ENCODE measurements at places on chromosomes 11 and 22.

- DNase-seq = no peak
Observed at GRCh38 chr11:129298988-129299387, 76.7 kb upstream of the BARX2 start.

- no peak for DNase-seq
Observed at GRCh38 chr22:16932577-16932976, 75.4 kb downstream of the GAB4 start.

DNA sequence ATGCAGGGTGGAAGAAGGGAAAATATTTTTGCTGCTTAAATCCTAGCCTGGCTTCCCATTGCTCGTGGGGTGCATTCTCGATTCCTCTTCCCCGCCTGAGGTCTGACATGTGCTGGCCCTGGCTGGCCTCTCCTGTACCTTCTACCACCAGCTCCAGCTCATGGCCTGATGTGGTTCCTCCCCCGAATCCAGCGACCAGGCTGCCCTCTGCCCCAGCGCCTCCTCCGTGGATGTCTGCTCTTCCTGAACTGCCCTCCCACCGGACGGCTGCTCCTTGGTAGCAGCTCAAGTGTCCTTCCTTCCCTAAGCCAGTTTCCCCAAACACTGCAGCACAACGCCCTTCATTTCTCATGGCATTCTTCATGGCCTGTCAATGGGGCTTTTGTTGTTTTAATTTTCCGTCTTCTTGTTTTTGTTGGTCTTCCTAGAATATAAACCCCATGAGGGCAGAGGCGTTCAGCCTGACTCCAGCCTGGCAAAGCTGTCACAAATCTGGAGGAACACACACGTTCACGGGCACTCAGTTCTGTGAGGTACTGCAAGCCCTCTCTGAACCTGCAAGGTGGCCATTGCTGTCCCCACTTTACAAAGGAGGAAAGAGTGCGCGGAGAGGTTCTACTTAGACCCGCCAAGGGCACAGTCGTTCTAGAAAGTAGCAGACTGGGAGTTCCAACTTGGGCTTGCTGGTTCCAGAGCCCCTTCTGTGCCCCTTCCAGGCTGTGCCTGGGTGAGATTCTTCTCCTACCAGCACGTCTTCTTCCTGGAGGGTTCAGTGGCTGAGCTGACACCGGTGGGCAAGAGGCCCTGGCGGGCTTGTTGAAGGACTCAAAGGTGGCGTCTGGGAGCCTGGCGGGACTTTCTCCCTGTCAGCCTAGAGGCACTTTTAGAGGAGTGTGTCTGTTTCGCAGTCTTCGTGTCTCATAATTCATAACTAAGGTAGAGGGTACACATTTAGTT lies 953 bp upstream of the LRP5 start:
- no peak for DNase-seq

DNA sequence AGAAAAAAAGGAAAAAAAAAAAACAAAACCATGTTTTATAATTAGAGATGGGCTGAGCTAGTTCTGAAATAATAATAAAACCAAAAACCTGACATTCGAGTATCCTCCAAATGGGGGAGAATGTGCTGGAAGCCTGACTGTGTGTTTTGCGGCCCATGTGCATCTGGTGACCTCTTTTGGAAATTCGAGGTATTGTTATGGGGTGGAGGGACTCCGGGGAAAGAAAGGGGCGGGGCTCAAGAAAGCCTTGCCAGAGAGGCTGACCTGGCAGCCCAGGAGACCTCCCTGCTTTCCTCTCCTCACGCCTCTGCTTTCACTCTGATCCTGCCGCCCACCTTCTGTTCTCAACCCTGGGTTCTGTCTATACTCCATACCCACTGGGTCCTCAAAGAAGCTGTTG lies 72.9 kb downstream of the CTTN start:
- peak; percentile 74 for DNase-seq

DNA sequence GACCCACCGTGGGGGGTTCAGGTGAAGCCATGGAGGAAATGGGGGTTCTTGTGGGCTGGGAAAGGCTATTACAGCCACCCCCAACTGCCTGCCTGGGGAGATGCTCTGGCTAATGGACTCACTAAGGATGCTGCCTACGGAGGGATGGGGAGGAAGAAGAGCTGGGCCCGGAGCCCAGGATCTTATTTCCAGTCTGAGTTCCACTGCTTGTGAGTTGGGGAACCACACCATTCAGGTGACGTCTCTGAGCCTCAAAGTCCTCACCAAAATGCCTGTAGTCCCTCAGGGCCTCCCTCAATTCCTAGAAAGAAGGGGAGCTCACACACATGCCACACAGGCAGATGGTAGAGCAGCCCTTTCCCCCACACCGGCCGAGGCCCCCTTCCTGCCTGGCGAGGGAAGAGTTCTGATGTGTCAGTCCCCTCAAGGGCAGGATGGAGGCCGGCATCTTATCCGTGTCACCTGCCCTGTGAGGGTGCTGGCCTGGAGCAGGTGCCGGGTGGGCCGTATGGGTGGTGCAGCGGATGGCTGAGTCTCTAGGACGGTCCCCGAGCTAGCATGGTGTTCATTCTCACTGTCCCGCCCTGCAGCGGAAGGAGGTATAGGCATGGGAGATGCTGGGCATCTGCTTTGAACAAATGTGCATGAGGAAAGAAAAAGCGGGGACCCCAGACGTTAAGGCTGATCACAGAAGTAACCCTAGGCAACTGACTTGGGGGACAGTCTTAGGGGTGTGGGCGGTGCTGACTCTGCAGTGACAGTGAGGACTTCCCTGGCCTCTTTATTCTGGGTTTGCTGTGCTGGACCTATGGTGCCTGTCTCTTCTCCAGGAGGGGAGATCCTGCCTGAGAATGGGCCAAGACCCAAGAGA lies 15.7 kb downstream of the MRGPRF start:
- no peak for DNase-seq

DNA sequence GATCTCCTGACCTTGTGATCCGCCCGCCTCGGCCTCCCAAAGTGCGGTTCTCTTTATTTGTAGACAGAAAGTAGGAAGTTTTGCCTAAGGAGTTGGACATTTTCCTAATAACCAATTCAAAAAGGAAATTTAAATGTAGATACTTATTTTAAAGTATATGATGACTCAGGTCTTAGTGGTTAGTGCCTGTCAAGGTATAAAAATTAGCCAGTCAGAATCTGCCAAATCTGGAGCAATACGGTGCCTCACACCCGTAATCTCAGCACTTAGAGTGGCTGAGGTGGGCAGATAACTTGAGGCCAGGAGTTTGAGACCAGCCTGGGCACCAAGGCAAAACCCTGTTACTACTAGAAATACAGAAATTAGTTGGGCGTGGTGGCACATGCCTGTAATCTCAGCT lies 86.7 kb upstream of the RASSF10 start:
- no peak for DNase-seq
